KBM-7 (cell line): ENCODE measurements at places on chromosomes 13 and 19.
A peak's percentile ranks its signal among the peaks of the same experiment; 100 is the strongest.

DNA sequence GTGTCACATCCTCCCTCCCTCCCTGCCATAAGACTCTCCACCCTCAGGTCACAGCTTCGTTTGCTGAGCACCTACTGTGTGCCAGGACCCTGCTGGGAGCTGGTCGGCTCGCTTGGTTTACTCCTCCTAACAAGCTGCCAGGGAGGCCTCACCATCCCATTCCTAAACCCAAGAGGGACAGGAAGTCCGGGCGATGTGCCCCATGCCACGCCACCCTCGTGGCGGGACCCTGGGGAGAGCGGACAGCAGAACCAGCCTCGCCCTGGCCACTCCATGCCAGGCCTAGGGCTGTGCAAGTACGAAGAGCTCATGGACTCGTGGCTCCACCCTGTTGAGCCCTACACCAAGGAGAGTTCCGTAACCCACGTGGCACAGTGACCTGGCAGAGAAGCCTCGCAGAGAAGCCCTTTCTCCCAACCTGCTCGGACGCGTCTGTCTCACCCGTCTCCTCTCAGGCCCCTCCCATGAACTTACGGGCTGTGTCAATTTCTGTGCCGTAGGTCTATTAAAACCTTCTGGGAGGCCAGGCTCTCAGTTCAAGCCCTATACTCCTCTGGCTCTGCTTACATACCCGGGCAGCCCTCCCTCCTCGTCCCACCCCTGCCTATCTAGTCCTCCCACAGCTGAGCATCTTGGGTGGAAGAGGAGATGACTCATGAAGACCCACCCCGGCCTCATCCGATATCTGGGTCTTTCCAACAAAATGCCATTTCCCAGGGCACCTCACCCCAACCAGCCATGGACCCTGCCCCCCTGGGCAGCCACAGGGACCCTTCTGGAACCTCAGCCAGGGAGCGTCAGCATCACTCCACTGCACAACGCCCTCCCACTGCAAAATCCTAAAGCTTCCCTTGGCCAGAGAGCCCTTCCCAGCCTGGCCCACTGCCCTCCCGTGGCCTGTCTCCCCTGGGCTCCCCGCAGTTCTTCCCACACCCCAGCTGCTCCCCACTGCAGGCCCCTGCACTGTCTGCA, 2.6 kb downstream of the UBXN6 start:
- no peak for DNase-seq

DNA sequence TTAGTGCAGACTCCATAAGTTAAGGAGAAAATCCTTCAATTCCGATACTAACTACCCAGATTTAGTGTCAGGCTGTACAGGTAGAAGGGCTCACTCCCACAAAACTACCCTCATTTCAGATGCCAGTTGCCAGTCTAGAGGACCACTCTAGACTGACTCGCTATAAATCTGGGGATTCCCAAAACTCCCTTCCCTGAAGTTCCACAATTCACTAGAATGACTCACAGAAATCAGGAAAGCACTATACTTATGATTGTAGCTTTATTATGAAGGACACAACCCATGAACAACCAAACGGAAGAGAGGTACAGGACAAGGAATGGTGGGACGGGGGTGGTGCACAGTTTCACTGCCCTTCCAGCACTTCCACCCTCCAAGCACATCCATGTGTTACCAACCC, 321.2 kb downstream of the DIAPH3 start:
- DNase-seq: no peak

DNA sequence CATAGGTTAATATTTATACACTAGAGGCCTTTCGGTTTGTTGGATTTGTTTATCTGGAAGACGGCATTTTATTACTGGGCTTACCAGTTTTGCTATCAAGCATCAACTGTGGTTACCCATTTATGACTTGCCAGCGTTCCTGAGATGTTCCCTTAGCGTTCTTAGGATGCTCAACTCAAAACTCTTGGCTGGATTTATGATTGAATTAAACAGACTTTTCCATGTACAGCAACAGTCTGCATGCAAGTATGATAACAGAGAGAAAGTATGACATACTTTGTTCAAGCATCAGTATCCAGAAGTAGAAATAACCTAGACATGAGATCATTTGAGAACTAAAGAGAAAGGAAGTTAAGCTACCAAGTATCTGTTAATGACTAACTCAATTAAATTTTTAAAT, 29.9 kb upstream of the RNF113B start:
- no peak for DNase-seq

DNA sequence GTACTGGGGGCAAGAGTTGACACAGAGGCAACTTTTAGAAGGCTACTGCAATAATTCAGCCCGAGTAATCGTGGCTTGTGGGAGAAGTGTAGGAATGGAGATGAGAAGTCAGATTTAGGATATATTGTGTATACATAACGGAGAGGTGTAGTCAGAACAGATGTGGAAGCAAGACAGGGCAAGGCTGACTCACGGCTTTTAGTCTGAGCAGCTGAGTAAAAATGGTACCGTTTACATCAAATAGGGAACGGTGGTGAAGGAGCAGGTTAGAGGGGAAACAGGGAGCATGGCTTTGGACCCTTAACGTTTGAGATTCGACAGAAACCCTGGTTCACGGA, 796 bp upstream of the LSM14A start:
- no peak for DNase-seq

- DNase-seq: no peak
Observed at GRCh38 chr19:58531034-58531840, 11.6 kb upstream of the ZBTB45 start.

GRCh38 chr13:20230913-20231838, 943 bp downstream of the GJB6 start:
- DNase-seq: no peak

- DNase-seq: no peak
Observed at GRCh38 chr19:50567052-50567841, 988 bp downstream of the LRRC4B start.

- no peak for DNase-seq
Observed at GRCh38 chr13:44374348-44374712, 706 bp downstream of the SERP2 start.

DNA sequence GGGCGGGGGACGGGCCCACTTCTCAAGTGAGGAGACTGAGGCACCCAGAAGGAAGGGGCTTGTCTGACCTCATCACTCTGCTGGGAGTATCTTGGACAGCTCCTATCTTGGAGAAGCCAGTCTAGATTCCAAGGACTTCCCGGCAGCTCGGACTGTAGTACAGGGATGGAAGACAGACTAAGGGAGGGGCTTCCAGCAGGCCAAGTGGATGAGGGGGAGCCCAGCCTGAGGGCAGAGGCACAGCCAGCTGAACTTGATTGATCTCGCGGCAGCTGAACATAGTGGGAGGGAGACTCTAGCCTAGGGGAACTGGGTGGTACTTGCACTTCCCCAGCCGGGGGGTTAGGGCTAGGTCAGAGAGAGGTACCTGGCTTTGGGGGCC, 711 bp downstream of the CILP2 start:
- no peak for DNase-seq

- DNase-seq: no peak
Observed at GRCh38 chr19:8421484-8422461, 8.7 kb downstream of the MARCHF2 start.

- DNase-seq: no peak
Observed at GRCh38 chr13:20128459-20128931, 32.4 kb downstream of the GJA3 start.

GRCh38 chr13:44591316-44591715, 15.2 kb upstream of the TSC22D1 start:
- no peak for DNase-seq

- peak; percentile 82 for DNase-seq
Observed at GRCh38 chr13:45511310-45512097, 46.8 kb downstream of the COG3 start.

DNA sequence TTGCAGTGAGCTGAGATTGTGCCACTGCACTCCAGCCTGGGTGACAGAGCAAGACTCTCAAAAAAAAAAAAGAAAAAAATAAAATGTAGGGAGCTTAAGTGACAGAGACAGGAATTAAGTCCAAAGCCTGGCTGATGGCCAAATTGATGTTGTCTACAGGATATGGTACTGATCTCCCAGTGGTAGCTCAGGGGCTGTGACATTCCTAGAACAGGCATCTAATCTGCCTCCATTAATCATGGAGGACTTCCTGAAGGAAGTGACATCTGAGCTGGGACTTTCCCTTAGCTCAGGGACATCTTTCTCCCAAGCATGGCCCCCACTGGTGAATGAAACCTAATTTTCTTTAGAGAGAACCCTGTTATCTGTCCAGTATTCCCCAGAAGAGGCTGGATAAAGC, 11.4 kb upstream of the EDDM13 start:
- no peak for DNase-seq

DNA sequence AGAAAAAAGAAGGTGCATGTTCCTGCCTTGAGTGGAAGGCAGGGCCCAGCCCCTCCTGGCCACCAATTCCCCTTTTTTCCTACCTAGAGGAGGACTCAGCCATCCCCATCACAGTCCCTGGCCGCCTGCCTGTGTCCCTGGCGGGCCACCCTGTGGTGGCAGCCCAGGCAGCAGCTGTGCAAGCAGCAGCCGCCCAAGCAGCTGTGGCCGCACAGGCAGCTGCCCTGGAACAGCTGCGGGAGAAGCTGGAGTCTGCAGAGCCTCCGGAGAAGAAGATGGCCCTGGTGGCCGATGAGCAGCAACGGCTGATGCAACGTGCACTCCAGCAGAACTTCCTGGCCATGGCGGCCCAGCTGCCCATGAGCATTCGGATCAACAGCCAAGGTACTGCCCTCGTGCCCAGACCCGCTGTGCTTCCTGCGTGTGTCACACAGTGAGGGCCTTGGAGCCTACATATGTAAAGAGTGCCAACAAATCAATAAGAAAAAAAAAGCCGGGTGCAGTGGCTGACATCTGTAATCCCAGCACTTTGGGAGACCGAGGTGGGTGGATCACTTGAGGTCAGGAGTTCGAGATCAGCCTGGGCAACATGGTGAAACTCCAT, 17.6 kb upstream of the WDR18 start:
- DNase-seq: no peak

DNA sequence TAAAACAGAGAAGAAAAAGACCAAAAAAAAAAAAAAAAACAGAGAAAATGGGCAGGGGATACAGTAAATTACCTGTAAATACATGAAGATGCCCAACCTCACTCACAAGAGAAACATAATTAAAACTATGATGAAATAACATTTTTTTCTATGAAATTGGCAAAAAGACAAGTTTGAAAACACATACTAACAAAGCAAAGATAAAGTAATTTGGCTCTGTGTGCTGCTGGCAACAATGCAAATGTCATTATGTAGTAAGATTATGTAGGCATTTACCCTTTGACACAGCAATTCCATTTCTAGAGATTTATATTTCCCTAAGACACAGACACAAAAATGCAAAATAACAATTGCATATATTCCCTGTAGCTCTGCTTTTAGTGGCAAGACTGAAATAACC, 20.2 kb downstream of the ZC3H13 start:
- no peak for DNase-seq

DNA sequence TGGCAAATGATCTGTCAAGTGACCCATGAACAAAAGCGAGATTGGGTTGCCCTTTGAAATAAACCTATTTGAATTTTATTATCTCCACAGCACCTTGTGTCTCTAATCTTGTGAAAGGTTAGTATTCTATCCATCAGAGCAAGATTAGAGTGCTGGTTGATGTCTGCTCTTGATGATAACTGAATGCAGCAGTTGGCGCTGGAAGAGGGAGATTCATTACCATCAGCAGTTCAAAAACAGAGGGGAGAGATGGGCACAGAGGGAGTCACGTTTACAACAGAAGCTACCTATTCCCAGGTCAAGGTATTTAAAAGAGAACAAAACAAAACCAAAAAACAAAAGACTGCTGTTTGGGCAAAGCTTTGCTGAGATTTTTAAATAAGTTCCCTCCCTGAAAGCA, 588.1 kb downstream of the GPC6 start:
- DNase-seq: no peak

DNA sequence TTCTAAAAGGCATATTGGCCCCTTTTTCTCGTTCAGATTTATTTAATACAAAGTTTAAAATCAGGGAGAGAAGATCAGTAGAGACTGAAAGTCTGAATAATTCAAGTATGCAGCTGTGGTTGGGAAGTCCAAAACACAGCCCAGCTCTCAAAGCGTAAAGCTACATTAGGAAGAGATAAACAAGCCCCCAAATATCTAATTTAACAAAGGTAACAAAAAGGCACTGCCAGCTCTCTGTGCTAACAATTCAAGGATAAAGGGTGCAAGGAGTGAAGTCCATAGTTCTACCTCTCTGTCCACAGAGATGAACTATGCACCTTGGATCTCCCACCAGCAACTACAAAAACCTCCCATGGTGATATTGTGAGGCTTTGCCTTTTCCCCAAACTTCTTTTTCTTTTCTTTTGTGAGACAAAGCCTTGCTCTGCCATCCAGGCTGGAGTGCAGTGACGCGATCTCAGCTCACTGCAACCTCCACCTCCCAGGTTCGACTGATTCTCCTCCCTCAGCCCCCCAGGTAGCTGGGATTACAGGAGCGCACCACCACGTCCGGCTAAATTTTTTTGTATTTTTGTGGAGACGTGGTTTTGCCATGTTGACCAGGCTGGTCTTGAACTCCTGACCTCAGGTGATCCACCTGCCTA, 104.4 kb downstream of the LHFPL6 start:
- no peak for DNase-seq

DNA sequence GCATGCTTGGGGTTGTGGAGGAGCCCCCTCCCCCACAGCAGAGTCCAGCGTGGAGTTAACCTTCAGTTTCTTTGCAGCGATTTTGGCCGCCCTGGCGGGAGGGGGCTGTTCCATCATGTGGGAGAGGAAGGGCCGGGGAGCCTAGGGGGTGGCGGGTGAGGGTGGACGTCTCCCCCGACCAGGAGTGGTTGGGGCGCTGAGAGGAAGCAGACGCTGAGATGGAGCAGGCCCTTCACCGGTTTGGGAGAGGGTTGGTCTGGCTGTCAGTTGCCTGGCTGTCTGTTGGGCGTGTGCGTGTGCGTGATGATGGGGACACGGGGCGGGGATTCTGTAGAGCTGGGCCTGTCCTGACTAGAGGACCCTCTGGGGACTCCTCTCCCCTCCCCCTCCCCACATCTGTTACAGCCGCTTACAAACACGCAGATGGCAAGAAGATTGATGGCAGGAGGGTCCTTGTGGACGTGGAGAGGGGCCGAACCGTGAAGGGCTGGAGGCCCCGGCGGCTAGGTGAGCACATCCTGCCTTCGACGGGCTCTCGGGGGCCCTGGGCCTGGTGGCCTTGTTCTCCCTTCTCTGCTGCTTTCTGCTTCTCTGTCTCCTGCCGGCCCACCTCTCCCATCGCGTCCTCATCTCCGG, 9.8 kb upstream of the LIN7B start:
- no peak for DNase-seq

DNA sequence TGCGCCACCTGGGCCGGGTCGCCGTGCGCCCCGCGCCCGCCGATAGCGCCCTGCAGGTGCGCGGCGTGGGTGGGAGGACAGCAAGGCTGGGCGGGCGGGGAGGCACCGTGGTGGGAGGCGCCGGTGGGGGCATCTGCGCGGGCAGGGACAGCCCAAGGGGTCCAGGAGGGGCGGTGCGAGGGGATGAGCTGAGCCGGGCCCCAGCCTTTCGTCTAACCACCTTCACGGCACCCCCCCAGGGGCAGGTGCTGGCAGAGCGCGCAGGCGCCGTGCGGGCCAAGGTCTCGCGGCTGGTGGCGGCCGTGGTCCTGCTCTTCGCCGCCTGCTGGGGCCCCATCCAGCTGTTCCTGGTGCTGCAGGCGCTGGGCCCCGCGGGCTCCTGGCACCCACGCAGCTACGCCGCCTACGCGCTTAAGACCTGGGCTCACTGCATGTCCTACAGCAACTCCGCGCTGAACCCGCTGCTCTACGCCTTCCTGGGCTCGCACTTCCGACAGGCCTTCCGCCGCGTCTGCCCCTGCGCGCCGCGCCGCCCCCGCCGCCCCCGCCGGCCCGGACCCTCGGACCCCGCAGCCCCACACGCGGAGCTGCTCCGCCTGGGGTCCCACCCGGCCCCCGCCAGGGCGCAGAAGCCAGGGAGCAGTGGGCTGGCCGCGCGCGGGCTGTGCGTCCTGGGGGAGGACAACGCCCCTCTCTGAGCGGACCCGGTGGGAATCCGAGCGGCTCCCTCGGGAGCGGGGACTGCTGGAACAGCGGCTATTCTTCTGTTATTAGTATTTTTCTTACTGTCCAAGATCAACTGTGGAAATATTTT, 3.1 kb downstream of the KISS1R start:
- DNase-seq: no peak
